ENCODE measurements at places on chromosomes 1 and 21.

DNA sequence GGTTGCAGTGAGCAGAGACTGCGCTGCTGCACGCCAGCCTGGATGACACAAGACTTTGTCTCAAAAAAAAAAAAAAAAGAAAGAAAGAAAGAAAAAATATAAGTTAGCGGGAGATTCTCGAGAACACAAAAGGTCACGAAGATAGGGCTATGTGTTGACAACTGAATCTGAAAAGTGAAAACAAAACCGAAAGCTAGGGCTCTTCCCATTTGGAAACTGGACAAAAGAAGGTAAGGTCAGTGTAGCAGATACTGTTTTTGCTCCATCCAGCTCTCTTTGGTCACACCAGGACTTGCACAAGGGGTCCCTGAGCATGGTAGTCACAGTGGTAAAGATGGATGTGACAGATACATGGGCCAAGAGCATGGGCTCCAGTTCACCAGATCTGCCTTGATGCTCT is 60.4 kb upstream of the MAP10 start:
- no peak for DNase-seq

DNA sequence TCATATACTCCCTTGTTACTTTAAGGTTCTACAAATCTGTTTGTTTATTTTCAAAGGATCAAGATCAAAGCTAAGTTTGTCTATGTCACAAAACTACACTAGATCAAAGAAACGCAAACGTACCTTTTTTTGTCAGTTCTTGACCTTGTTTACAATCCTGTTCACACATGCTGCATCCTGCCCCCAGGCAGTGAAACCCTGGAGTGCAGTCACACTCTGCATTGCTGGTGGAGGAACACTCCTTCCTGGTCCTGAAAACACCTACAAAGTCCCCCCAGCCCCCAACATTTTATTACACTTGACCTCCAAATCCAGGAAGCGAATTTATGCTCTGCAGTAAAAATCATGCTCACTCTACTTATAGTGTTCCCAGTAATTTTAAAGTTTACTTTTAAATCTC is 2.6 kb downstream of the TNFRSF9 start:
- DNase-seq = no peak

DNA sequence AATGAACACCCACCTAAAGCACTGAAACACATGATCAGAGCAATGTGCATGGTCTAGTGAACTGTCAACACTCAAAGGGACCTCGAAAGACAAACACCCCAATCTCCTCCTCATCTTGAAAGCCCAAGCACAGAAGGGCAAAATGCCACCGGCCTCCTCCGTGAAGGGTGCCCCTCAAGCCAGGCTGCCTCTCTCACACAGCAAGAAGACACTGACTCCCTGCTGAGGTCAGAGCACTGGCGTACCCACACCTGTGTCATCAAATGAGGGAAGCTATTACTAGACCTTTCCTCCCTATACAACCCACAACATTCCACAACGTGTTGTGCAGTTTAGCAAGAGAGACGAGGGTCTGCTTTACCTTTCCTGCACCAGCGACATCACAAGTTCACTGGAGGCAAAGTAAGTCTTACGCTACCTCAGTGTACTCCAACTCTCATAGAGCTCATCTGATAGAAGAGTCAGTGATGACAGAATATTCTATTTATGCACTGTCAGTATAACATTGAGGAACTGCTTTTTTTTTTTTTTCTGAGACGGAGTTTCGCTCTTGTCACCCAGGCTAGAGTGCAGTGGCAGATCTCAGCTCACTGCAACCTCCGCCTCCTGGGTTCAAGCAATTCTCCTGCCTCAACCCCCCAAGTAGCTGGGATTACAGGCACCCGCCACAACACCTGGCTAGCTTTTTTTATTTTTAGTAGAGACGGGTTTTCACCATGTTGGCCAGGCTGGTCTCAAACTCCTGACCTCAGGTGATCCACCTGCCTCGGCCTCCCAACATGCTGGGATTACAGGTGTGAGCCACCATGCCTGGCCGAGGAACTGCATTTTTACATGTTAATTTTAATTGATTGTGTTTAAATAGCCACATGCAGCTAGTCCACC is 3.3 kb downstream of the SH3BP5L start:
- no peak for DNase-seq

DNA sequence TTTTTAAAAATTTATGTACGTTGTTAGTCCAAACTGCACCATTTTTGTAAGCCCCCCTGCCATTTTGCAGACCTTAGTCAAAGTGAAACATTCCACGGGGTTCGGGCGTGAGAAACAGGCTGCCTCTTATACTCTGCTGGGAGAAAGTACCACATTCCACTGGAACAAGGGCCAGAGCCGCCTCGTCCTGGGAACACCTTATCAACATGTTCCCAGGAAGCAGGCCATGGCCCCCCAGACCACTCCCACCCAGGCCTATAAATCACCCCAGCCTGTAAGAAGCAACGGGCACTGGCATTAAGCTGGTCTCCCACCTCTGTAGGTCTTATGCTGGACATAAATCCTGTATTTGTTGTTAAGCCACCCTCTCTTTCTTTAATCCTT is 854 bp upstream of the ZRANB2 start:
- no peak for DNase-seq

Data from BJ (cell line).